ENCODE measurements at places on chromosomes 16 and 17.
A peak's percentile ranks its signal among the peaks of the same experiment; 100 is the strongest.

- no peak for DNase-seq
Measured at GRCh38 chr16:84358601-84359295, 9.6 kb upstream of the ATP2C2 start.

DNA sequence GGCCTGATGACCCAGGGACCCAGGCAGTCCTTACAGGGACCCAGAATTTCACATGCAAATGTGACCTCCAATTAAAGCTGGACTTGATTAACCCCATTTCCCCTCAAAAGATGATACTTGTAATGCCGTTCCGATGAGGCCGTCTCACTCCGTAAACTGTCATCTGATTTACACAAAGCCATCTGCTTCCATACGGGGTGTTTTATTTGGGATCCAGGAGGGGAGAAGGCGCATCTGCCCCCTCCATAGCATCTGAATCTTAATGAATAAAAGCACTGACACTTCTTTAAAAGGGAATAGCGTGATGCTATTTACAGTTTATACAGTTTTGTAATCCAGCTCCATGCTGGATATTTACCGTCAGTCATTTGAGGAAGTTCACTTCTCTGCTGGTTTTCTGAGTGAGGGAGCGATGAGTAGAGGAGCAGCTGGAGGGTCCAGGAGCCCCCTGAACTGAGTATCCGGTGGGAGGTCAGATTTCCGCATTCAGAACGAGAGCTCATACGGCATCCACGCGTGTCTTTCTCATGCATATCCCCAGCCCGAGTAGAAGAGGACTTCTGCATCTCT lies 452.7 kb downstream of the WWOX start:
- DNase-seq = no peak

GRCh38 chr17:34725725-34726124 lies 146.3 kb downstream of the TMEM132E start:
- no peak for DNase-seq

DNA sequence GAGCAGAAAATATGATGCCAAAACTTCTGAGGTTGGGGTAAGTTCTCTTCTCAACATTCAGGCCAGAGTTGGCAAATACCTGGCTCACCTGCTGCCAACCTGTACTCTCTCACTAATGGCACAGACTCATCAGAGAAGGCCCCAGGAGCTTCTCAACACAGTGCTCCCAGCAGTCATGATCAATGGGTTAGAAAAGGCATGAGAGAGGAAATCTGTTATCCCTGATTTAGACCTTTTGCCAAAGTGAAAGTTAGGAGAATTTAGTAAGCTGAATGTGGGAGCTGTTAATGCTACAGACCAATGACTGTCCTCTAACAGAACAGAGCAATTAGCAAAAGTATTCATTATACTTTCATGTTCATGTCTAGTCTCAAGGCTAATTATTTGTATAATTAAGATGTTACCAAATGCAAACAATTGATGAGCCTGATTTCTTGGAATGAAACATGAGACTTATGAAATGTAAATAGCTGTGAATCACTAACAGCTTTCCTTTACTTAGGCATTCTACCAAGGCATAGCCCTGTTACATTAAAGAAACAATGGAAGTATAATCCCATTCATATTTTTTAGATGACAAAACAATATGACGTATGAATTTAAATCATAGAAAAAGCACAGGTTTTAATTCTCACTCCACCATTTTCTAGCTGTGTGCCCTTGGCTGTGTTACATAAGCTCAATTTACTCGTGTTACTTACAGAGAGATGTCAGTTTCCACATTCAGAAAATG lies 68.7 kb upstream of the MARCHF10 start:
- DNase-seq = no peak

DNA sequence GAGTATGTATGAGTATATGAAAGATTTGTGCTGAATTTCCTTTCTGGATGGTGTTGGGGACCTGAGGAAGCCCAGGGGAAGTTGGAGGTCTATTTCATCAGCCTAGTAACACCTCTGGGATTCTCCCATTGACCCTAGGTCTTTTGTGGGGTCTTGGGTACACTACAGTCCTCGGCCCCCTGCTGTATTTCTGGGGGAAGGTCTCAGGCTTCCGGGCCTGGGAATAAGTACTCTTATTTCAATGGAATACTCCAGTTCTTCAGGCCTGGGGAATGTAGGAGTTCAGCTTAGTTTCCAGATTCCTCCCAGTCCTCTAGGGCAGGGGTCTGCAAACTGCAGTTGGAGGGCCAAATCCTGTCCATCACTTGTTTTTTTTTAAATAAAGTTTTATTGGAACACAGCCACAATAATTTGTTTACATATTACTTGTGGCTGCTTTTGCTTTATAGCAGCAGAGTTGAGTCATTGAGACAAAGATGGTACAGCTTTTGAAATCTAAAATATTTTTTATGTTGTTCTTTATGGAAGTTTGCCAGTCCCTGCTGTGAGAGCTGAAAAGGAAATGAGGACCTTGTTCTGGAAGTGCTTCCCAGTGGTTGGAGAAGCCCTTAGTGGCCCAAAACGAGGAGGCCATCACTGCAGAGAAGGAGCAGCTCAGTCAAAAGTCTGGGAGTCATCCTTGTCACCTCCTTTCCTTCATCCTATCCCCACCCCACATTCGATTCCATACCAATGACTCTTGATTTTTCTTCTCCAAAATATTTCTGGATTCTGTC lies 142.5 kb upstream of the HS3ST2 start:
- no peak for DNase-seq

DNA sequence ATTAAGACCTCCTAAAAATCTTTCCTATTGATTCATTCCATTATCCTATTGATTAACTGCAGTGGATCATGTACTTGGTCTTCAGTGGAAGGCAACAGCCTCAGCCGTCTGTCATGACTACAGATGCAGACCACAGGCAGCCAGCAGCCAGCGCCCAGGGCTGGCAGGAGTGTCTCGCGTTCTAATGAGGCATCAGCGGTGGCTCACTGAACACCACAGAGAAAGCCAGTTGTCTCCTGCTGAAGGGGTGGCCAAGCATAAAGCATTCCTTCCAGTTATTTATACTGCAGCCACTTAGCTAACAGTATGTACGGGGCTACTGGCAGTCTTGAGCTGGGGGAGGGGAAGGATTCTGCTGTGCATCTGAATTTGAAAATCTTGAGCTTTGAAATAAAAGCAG lies 214.3 kb downstream of the IRX3 start:
- no peak for DNase-seq

- DNase-seq = no peak
Measured at GRCh38 chr16:67169011-67169451, 1.3 kb upstream of the NOL3 start.

DNA sequence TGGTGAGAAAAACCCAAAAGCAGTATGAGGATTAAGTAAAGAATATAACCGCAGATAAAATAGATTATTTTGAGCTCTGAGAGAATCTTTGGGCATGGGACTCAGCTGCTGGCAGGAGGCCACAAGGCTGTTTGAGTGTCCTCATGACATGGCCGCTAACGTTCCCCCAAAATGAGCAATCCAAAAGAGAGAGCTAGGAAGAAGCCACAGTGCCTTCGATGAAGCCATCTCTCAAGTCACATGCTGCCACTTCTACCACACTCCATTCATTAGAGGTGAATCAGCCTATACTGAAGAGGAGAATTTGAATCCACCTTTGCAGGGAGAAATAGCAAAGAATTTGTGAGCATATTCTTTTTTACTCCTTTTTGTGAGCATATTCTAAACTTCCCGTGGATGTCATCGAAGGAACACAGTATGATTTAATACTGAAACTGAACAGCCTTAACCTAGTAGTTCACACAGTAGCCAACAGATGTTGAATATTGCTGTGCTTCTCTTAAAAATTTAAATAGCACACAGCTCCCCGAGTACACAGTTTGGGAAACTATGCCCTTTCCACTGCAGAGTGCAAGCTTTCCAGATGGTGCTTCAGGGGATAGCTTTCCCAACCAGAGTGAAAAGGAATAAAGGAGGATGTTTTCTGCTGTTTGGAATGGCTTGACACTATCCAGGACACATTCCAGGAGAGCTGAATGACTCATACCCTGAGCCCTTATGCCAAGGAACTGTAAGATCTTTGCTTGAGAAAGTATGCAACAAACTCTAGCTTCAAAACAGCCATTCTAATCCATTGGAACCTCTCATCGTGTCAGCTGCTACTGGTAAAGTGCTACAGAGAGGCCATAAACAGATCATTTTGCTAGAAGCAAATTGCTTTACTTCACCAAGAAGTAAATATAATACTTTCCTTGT lies 33.9 kb downstream of the ANKFY1 start:
- DNase-seq = no peak

DNA sequence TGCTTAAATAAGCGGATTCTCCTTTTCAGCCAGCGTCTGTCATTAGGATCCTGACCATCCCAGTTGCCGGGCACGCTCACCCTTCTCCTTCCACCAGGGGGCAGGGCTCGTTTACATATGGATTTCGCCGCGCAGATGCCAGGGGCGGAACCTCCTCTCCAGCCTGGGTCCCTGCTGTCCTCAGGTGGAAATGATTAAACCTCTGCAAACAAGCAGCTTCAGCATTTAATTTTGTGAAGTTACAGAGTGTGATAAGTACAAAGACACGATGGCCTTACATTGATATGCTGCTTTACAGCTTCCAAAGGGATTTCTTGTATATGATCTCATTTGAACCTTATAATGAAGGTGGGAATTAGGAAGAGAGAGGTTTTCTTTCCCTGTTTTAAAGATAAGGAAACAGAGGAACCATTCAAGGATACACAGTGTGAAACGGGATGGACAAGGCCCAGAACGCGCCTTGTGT lies 3.9 kb upstream of the KRT28 start:
- peak; percentile 80 for DNase-seq

DNA sequence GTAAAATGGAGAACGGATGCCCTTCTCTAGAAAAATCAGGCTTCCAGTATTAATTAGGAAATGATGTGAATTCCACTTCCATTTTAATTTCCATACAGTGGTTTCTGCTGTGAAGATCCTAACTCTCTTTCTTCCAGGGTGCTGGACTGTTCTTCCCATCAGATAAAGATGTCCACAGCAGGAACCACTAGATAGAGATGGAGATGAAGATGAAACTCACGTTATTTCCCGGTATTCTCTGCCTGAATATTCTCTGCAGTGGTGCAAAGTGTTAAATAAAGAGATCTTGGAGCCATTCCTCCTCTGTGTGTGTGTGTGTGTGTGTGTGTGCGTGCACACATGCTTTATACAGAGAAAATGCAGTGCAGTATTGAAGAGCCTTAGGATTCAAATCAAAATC lies 727.5 kb downstream of the KCNJ2 start:
- no peak for DNase-seq

- no peak for DNase-seq
Measured at GRCh38 chr17:17666111-17666714, 15.0 kb upstream of the RAI1 start.

GRCh38 chr17:51516924-51517323 lies 256.6 kb downstream of the UTP18 start:
- DNase-seq = no peak

- DNase-seq = no peak
Measured at GRCh38 chr17:75365931-75366275, 39.6 kb downstream of the GRB2 start.

DNA sequence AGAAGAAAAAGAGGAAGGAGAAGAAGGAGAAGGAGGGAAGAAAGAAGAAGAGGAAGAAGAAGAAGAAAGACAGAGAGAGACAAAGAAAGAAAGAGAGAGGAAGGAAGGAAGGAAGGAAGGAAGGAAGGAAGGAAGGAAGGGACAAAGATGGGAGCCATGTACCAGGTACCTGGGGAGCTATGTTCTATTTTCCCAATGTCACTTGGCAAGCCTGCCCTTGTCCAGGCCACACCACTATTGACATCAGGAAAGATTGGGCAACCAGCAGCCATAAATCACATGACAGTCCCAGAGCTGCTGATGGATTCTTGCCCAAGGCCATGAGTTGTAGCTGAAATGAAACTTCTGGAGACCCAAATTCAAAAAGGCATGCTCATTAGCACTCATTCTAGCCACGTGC lies 2.7 kb upstream of the CES1 start:
- DNase-seq = no peak

- DNase-seq = no peak
Measured at GRCh38 chr17:27521281-27522027, 65.2 kb downstream of the KSR1 start.

DNA sequence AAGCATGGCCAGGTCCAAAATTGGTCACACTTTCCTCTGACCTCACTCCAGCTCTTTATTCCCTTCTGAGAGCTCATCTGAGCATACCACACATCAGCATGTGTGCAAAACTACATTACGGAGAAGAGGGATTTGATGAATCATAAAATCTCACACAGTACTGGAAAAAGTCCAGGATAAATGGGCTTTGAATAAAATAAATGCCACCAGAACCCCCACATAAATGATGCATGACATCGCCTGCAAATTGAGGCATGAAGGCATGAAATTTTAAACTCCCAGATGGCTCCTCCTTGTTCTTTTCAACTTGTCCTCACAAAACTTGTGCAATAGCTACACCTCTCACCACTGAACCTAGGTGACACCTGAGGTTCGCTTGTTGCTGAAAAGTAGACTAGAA lies 439.5 kb downstream of the CA10 start:
- no peak for DNase-seq

- DNase-seq = no peak
Measured at GRCh38 chr17:39553341-39553945, 54.3 kb downstream of the NEUROD2 start.

DNA sequence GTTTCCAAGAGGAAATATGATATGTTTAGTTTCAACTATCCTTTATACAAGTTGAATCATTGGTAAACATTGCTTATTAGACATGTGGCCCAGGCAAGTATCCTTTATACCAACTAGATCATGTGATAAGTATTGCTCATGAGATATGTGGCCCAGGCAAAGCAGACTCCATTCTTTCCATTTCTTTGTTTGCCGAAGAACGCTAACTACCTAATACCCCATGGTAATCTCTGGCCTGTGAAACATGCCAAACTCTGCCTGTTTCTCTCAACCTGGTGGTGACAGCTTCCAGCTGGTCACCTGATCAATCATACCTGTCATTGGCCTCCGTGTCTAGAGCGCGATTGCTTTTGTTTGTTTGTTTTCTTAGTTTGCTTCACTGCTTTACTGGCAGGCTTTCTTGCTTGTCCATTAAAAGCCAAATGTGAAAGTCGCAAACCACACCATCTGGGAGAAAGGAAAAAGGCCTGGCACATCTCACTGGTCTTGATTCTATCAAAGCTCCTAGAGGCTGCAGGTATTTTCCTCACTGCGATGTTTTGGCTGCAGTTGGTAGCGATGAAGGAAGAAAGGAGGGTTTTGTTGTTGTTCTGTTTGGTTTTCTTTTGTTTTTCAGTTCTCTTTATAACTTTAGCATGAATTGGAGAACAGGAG lies 686.2 kb downstream of the KCNJ2 start:
- no peak for DNase-seq

- DNase-seq = no peak
Measured at GRCh38 chr16:4625560-4626159, 1.0 kb downstream of the MGRN1 start.
